ENCODE measurements at places on chromosomes 5 and 9.

DNA sequence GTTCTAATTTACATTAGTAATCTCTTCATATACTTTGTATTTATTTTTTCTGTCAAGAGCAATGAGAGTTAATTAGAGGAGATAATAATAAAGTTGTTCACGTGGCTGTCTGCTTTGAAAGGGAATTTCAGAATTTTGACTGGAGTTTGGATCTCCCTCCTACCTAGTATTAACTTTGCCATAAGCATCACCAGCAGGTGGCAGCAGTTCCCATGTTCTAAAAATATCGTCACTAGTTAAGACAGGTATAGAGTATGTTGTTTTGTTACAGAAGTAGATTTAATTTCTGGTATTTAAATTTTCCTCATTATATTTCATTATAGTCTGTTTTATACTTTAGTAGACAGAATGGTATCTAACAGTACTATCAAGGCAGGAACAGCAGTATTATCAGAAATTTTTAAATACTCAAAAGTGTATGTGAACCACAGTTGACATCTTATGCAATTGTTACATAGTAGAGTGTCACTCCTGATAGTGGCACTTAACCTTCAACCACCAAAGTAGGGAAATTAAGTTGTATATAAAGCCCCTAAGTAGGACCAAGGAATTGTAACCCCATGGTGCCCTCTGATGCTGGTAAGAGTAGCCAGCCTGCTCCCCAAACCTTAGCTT is 20.4 kb downstream of the GNPDA1 start:
- DNase-seq, result no peak

DNA sequence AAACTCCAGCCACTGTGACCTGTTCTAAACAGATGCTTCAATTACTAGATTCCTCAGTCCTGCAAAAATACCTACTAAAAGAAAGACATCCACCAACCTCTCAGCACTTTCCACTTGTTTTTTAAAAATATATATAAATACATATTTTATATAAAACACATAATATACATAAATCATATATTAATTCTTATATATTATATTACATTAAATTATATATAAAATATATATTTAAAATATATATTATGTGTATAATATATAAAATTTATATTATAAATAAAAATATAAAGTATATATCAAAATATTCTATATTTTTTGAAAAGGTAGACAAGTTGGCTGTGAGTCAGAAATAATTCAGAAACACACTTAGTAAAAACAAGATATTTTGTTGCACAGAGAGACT is 2371.8 kb upstream of the ACO1 start:
- DNase-seq, result no peak

DNA sequence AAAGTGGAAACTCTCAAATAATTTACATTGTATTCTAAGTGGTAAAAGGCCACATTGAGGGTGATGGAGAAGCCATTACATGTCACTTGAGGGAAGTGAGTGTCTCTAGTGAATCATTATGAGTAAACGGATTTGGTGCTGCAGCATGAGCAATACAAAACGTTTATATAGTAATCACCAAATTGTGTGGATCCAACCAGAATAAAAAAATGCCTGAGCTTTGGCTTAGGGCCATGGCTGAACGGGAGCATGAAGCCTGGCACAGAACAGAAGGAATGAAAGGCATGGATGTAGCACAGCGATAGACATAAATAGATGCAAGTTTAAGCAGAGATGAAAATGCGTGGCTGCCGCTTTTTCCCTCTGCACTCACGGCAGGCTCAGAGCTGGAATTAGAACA is 58.3 kb downstream of the PTTG1 start:
- DNase-seq, result no peak

DNA sequence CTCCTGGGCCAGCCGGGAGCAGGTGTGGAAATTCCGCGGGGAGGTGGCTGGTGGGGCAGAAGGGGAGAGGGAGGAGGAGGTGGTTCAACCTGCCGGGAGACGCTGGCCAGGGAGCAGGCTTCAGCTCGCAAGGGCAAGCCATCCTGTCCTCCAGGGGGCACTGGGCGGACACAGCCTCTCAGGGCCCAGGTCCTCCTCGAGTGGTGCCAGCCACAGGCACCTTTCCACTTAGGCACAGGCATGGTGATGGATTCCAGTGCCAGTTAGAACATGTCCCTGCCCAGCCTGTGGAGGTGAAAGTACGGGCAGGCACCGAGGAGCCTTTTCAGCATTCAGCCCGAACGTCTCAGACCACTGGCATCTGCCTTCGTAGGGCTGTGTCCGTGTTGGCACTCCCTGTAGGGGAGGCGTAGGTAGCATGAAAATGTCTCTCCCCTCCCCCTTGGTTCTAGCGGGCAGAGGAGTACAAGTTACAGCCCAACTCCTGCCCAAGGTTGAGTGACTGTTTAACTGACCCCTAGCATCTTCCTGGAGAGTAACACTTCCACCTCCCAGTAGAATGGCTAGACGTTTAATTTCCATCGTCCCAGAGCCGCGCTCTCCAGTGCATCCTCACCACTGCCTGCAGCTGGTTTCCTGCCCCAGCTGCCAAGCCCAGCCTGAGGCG is 48.9 kb downstream of the DAB2IP start:
- DNase-seq, result peak; percentile 71

GRCh38 chr5:113748403-113748802 is 234.9 kb downstream of the YTHDC2 start:
- DNase-seq, result no peak

GRCh38 chr5:177018341-177018740 is 4.2 kb upstream of the ZNF346 start:
- no peak for DNase-seq

- no peak for DNase-seq
Observed at GRCh38 chr5:37121465-37121864, 127.7 kb downstream of the CPLANE1 start.

GRCh38 chr9:96509026-96509425 is 59.1 kb downstream of the HABP4 start:
- no peak for DNase-seq

DNA sequence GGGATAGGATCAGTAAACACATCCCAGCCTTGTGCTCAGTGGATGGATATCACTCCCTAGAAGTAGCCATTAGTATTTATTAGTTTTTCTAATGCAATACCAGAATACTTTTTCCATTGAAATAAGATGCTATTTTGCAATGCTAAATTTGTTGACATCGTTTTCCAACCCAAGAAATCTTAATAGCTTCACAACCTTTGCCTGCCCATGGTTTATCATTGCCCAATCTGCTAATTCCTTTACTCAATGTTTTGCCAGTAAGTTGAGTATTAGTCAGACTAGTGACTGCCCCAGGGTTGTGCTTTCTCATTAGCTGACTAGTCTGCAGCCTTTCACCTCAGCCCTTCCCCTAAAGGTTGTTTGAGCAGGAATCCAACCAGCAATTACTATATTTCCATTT is 62.9 kb downstream of the NREP start:
- no peak for DNase-seq

- no peak for DNase-seq
Observed at GRCh38 chr5:133398646-133399101, 213.7 kb downstream of the FSTL4 start.

- DNase-seq, result no peak
Observed at GRCh38 chr5:116876240-116876840, 301.7 kb upstream of the SEMA6A start.

DNA sequence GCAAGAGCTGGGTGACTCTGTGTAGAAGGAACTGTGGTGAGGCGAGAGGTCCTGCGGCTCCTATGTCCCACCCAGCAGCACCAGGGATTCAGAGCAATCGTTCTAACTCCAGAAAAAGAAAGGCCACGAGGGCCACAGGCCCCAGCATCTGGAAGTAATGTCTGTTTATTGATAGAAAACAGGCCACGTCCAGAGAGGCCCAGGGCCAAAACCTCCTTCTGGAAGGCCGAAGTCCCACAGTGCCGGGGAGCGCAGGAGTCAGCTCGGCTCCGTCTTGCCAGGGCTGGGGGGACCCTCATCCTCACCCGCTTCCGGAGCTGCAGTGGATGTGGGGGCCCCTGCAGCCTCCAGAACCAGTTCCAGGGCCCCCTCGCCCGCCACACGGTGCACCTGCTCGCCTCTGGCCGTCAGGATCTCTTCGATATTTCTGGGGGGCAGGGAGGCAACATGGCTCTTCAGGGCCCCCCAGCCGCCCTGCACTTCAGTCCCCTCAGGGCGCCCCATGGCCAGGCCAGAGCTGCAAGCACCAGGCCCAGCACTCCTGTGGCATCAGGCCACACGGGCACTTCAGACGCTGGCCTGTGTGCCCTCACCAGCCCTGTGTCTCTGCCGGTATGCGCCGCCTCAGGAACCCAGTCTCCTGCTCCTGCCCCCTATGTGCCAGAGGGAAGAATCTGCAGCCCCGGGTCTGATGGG is 1.6 kb downstream of the DNLZ start:
- no peak for DNase-seq

GRCh38 chr5:168887931-168888330 is 308.8 kb upstream of the PANK3 start:
- DNase-seq, result no peak

All from H9 (cell line).